ENCODE measurements at places on chromosomes 16 and 17.

GRCh38 chr16:82433042-82433441, 193.7 kb upstream of the CDH13 start:
- peak overlapping the region; percentile 82 for H3K27ac ChIP-seq
- peaks cover 5% of the 10 kb centered on the region for H3K36me3 ChIP-seq
- H3K4me1 ChIP-seq: peaks cover 11% of the 10 kb centered on the region

- H3K4me3 ChIP-seq: no peak overlapping the region
- peaks cover 11% of the 10 kb centered on the region for H3K36me3 ChIP-seq
- no peak for DNase-seq
- H3K27me3 ChIP-seq: no peaks in the 10 kb centered on the region
Measured at GRCh38 chr17:80783971-80784370, 207.7 kb upstream of the CHMP6 start.

GRCh38 chr16:66687906-66688625, 8.5 kb downstream of the CMTM4 start:
- H3K36me3 ChIP-seq: no peaks in the 10 kb centered on the region
- no peaks in the 10 kb centered on the region for H3K27me3 ChIP-seq
- no peak overlapping the region for H3K4me3 ChIP-seq
- no peak overlapping the region for H3K27ac ChIP-seq

DNA sequence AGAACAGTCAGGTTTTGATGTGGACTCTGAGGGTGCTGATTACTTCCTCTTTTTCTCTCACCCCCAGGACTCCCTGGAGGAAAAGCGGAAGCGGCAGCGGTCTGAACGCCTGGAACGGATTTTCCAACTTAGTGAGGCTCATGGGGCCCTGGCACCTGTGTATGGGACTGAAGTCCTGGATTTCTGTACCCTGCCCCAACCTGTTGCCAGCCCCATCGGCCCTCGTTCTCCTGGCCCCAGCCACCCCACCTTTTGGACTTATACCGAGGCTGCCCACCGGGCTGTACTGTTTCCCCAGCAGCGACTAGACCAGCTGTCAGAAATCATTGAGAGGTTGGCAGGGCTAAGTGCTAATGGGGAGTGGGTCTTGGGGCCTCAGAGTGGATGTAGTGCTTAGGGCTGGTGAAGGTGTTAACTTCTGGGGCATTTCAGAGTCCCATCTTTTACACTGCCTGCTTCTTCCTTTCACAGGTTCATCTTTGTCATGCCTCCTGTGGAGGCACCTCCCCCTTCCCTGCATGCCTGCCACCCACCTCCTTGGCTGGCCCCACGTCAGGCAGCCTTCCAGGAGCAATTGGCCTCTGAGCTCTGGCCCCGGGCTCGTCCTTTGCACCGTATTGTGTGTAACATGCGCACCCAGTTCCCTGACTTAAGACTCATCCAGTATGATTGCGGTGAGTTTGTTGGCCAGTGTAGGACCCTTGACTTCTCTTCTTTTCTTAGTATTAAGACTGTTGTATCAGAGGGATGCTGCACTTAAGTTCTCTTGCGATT, 19.1 kb upstream of the PHKG2 start:
- DNase-seq: no peak
- H3K36me3 ChIP-seq: peaks cover 91% of the 10 kb centered on the region
- H3K4me1 ChIP-seq: no peaks in the 10 kb centered on the region
- H3K4me3 ChIP-seq: no peak overlapping the region

DNA sequence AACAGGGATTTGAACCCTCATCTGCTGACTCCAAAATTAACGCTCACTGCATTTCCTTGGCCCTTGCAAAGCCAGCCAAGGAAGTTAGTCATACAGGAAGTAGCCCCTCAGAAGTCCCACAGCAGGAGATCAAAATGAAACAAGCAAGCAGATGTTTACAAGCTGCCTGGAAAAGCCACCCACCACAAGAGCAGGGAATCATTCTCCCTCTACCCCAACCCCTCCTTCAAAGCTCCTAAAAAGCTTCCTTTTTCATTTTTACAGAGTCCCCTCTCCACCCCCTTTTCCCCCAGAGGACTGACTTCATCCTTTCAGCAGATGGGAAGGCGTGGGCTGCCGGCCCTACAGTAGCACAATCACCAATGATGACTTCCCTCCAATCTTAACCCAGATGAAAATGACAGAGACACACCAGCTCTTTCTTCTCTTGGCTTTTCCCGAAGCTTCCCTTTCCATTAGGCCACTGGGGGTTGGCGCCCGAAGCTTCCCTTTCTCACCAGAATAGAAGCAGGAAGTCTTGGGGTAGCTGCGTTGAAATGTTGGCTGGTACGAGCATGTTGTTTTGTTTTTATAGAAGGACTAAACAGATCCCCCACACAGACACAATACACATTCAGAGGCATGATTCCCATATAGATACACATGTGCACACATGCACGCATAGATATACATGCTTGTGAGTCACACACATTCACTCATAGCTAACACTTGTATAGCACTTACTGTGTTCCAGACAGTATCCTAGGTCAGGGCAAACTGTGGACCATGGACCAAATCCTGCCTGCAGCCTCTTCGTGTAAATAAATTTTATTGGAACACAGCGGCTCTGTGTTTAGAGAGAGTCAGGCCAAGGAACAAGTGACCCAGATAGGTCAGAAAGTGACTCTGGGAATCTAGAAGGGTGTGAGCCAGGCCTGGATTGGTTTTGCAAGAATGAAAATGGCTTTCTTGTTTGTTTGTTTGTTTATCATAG, 17.4 kb downstream of the ITPRIPL2 start:
- H3K27ac ChIP-seq: peak overlapping the region; percentile 61
- no peak for DNase-seq
- H3K27me3 ChIP-seq: no peaks in the 10 kb centered on the region
- peaks cover 21% of the 10 kb centered on the region for H3K4me1 ChIP-seq
- H3K4me3 ChIP-seq: peak overlapping the region; percentile 65

GRCh38 chr17:74082886-74083285, 120.6 kb upstream of the RPL38 start:
- H3K36me3 ChIP-seq: peaks cover 3% of the 10 kb centered on the region
- DNase-seq: no peak
- no peak overlapping the region for H3K4me3 ChIP-seq
- peaks cover 73% of the 10 kb centered on the region for H3K27me3 ChIP-seq
- no peak overlapping the region for H3K27ac ChIP-seq

GRCh38 chr17:9173386-9173983, 152.2 kb downstream of the NTN1 start:
- DNase-seq: no peak
- no peak overlapping the region for H3K27ac ChIP-seq
- H3K4me1 ChIP-seq: no peaks in the 10 kb centered on the region
- no peaks in the 10 kb centered on the region for H3K36me3 ChIP-seq
- H3K4me3 ChIP-seq: no peak overlapping the region
- H3K27me3 ChIP-seq: peaks cover 48% of the 10 kb centered on the region

DNA sequence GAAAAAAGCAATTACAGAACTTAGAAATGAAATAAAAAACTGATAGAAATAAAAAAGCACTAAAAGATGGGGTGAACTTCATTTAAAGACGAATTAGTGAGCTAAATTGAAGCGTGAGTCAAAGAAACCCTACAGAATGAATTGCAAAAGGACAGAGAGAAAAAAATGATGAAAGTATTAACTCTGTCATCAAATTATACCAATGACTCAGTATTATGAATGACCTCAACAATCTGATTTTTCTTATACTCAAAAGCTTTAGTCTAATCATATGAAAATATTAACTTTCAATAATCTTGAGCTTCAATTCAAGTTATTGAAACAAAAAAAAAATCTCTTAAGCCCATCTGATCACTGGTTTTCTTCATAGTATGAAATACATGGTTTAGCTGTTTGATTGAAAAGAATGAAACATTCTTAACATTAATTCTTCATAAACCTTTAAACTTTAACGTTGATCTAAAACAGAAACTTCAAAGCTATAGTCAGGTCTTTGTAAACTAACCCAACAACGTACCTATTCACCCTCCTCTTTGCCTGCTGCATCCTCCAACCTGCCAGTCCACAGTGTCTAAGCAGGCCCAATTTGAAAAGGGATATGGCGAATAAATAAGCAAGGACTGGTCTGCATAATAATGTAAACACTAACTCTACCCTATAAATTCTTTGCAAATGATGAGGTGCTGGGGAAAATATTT, 6.6 kb downstream of the ABCA5 start:
- H3K4me3 ChIP-seq: no peak overlapping the region
- no peaks in the 10 kb centered on the region for H3K27me3 ChIP-seq
- no peak overlapping the region for H3K27ac ChIP-seq
- H3K36me3 ChIP-seq: no peaks in the 10 kb centered on the region
- H3K4me1 ChIP-seq: peaks cover 3% of the 10 kb centered on the region

DNA sequence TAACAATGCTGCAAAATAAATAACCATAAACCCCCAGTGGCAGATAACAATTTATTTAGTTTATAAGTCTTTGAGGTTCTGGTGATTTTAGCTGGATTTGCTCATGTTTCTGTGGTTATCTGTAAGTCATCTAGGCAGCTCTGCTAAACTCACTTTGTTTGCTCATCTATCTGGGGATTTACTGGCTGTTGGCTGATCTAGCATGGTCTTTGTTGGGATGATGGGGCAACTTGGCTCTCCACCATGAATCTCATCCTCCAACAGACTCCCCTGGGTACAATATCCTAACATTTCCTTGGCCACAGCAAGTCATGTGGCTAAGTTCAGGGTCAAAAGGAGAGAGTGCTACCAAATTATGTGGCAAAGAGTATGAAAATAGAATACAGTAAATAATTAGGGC, 359.3 kb downstream of the CA10 start:
- H3K4me1 ChIP-seq: no peaks in the 10 kb centered on the region
- no peak overlapping the region for H3K27ac ChIP-seq
- H3K27me3 ChIP-seq: no peaks in the 10 kb centered on the region
- no peak overlapping the region for H3K4me3 ChIP-seq

- H3K4me3 ChIP-seq: no peak overlapping the region
- H3K4me1 ChIP-seq: peaks cover 8% of the 10 kb centered on the region
- DNase-seq: peak; percentile 64
- peaks cover 32% of the 10 kb centered on the region for H3K27me3 ChIP-seq
- H3K27ac ChIP-seq: no peak overlapping the region
- no peaks in the 10 kb centered on the region for H3K36me3 ChIP-seq
Measured at GRCh38 chr17:30093463-30094147, 23.0 kb upstream of the NSRP1 start.

DNA sequence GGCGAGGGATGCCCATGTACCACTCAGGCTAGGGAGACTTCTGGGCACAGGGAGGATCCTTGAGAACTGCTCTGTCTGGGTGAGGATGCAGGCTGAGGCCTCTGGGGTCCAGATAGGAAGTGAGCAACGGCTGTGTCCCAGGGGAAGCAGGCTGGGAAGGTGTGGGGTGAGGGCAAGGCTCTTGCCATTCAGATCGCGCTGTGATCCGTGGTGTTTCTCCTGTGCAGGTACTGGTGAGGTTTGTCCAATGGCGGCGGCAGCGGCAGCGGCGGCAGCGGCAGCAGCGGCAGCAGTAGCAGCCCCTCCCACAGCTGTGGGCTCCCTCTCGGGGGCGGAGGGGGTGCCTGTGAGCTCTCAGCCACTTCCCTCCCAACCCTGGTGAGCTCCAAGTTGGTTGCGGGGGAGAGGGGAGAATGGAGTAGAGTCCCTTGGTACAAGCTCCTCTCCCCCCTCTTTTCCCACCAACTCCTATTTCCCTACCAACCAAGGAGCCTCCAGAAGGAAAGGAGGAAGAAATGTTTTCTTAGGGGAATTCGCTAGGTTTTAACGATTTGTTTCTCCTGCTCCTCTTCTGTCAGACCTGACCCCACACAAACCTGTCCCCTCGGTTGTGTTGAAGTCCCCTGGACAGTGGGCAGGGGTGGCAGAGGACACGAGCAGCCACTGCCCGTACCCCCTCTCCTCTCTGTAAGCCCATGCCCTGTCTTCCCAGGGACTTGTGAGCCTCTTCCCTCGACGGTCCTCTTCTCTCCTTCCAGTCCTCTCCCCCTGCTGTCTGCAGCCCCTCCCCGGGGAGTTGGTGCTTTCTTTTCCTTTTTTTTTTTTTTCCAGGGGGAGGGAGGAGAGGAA, 1.9 kb upstream of the PRRT2 start:
- peaks cover 45% of the 10 kb centered on the region for H3K4me1 ChIP-seq
- H3K36me3 ChIP-seq: peaks cover 64% of the 10 kb centered on the region
- no peaks in the 10 kb centered on the region for H3K27me3 ChIP-seq
- peak overlapping the region; percentile 83 for H3K4me3 ChIP-seq
- H3K27ac ChIP-seq: peak overlapping the region; percentile 91
- peak; percentile 63 for DNase-seq

DNA sequence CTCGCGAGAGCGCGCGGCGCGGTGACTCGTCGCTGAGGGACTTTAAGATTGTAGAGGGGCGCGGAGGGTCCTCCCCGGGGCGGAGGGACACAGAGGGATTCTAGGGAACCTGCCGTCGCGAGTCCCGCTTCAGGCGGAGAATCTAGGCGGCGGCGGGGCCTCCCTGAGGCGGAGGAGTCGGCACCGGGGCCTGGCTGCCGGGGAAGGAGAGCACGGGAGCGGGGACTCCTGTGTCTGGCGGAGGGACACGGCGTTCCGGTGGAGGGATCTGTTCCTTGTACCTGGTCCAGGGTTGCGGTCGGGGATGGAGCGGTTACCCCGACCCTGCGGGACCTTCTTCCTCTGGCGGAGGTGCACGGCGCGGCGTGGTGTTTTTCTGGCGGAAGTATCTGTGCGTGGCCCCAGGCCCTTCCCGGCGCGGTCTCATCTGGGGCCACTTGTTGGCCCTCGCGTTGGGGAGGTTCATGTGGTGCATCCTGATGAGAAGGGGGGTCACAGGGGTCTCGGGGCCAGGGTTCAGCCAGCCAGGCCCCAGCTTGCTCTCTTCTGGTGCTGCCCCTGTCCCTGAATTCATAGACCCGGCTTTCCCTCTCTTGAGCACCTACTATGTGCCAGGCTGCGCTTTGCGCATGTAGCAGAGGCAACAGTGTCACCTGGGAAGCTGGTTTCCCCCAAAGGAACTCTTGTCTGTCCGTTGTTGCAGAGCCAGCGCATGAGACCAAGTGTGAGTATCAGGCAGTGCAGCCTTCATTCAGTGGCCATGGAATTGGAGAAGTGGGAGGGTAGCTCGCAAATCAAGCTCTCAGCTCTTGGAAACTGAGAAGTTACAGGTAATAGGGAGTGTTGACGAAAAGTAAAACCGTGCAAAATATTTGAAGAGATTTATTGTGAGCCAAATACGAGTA, 563 bp upstream of the ZKSCAN2 start:
- peak; percentile 68 for DNase-seq
- H3K27me3 ChIP-seq: no peaks in the 10 kb centered on the region
- peak overlapping the region; percentile 95 for H3K4me3 ChIP-seq
- H3K27ac ChIP-seq: peak overlapping the region; percentile 98
- H3K36me3 ChIP-seq: peaks cover 29% of the 10 kb centered on the region
- peaks cover 31% of the 10 kb centered on the region for H3K4me1 ChIP-seq

DNA sequence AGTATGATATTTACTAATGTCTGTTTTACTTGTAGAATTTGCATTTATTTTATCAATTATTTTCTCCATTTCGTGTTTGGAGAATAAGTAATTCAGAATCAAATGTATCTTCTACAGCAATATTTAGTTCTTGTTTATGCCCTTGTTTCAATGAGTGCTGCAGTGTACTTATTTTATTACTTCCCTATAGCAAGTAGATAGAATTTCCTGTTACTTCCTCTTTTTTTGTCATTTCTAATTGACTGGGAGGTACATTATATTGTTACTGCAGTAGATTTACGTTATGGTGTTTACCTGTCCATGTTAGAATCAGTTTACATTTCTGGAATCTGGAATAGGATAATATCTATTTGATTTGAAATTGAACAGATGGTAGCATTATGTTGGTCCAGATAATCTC, 71.2 kb downstream of the OMG start:
- no peaks in the 10 kb centered on the region for H3K27me3 ChIP-seq
- peaks cover 2% of the 10 kb centered on the region for H3K4me1 ChIP-seq

GRCh38 chr17:59287891-59288290, 43.6 kb upstream of the YPEL2 start:
- H3K4me1 ChIP-seq: no peaks in the 10 kb centered on the region
- no peak overlapping the region for H3K4me3 ChIP-seq
- DNase-seq: no peak
- no peak overlapping the region for H3K27ac ChIP-seq
- no peaks in the 10 kb centered on the region for H3K27me3 ChIP-seq
